ENCODE measurements at places on chromosomes 12 and 14. TPM values are rescaled to one million over a fixed set of nuclear protein-coding genes. Genes with fewer than 3 reads are reported as not detected.

DNA sequence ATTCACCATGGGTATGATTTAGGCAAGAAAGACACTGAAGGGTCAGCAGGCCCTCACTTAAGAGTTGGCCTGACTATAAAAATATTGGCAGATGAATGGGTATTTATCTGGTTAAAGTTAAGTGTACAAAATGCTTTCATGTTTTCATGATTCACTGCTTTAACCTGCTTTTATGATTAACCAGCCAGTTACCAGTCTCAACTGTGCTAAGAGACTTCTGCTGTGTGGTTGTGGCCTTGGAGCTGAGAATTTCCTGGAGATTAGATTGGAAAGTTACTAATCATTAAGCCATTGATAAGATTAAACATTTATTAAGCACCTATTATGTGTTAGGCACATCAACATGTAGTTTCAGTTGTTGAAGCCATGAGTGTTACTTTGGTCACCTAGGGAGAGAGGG, 68.9 kb downstream of the RASSF8 start:
- DNase-seq, result no peak

DNA sequence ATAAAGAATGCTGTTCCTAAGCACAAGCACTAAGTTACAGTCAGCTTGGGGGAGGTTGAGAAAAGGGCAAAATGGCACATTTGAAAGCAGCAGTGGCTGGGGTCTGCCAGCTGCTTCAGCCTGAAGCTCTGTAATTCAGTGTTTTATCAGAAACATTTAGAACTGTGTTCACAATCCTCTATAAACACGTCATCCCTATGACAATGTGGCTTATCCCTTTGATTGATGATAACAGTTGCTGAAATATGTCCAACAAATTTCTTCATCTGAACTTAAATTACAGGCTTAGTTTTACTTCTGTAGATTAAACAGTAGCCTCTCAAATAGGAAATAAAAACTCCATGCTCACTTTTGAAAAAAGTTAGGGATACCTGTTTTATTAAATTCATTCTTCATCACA, 108.8 kb downstream of the VEZT start:
- DNase-seq, result no peak

Gene SLCO1C1
- 0.40 TPM for polyA plus RNA-seq

DNA sequence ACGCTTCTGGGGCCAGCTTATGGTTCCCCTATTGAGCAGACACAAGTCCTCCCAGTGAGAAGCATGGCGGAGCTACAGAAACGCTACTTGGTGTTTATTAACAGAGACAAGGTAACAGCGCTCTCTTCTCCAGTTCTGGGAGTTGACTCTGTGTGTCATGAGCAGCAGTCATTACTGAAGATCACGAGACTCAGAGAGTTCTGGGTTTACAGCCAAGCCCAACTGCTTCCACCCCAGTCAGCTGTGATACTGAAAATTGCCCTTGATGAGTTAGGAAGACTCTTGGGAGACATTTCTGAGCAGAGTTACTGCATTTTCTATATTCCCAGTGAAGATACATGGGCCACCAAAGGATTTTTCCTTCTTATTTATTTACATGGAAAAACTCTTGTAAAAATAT, 48.6 kb downstream of the CFAP251 start:
- no peak for DNase-seq

- no peak for DNase-seq
Measured at GRCh38 chr12:91654087-91654486, 471.5 kb upstream of the DCN start.

- DNase-seq, result no peak
Measured at GRCh38 chr14:101830271-101830670, 68.8 kb downstream of the PPP2R5C start.

GRCh38 chr12:101857043-101857558, 20.3 kb upstream of the DRAM1 start:
- no peak for DNase-seq

- DNase-seq, result no peak
Measured at GRCh38 chr12:47267571-47267970, 187.8 kb upstream of the AMIGO2 start.

- no peak for DNase-seq
Measured at GRCh38 chr12:40376533-40377267, 151.9 kb downstream of the LRRK2 start.

Gene TDRD9
- polyA plus RNA-seq, result 3.3 TPM

DNA sequence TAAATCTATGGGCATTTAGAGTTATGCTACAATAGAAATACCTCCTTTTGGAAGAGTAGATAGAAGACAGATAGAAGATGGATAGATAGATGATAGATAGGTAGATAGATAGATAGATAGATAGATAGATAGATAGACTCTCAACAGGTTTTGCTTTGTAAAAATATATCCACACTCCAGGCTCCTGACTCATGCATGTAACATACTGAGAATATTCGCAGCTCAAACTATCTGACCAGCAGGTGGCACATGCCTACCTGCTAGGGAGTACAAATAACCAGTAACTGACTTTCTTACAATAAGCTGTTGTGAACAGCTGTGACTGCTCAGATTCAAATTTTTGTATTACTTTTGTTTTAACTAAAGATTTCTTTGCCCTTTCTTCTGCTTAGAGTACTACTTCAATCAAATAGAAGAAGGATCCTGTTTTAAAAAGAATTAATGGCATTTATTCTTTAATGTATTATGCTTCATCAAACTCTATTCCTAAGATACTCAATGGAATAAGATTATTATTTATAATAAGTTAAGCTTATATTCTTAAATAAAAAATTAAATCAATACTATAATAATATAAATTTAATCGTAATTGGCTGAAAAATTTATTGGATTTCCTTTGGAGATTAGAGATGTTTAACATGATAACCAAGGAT, 15.8 kb upstream of the CPNE8 start:
- peak; percentile 29 for DNase-seq

GRCh38 chr12:18422871-18423270, 161.6 kb downstream of the PIK3C2G start:
- no peak for DNase-seq

DNA sequence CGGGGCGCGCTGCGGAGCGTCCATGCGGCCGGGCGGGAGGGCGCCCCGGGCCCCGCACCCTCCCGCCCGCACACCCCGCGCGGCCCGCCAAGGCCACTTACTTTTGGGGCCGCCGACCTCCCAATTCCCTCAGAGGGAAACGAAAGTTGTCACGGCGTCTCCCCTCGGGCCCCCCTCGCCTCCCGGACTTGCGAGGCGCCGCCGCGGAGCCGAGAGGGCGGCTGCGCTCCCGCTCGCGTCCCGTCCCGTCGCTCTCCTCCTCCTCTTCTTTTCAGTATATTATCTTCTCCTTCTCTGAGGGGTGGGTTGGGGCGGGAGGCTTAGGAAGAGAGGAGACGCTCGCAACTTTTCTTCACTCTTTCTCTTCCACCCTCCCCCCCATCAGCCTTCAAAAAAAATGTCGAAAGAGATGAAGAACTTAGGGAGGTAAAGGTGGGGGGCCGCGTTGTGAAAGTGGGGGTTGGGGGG, 613 bp downstream of the DUSP16 start:
- no peak for DNase-seq

GRCh38 chr12:54272214-54272613, 7.7 kb downstream of the CBX5 start:
- DNase-seq, result no peak

DNA sequence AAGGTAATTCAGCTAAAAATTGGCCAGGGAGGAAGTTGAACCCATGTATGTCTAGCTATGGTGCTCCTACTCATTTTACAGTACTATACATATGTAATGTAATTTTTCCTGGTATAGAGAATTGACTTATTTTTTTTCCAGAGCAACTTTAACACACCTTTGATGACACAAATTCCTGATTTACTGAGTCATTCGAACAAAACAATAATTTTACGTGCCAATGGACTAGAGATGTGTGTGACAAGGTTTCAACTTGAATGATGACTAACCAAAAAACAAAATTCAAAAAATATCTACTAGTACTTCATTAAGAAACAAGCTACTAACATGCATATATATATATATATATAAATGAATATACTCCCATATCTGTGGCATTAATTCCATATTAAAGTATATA, 180.5 kb downstream of the KITLG start:
- no peak for DNase-seq

Gene NAV3
- 12.9 TPM for polyA plus RNA-seq

Gene KRT74
- not detected for polyA plus RNA-seq

DNA sequence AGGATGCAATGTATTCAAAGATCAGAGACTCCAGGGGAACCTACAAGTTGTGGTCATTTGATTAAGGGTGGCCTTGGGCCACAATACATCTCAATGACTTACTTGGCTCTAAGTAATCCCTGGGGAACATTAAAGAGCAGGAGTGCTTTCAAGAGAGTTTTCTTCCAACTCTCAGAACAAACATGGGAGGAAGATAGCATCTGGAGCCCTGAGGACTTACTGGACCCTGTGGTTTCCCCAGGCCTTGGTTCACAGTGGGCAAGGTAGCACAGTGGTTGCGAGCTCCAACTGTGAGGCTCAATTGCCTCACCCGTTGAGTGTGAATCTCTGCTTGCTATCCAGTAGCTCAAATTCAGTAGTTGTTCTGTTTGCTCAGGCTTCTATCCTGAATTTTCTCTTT, 32.4 kb downstream of the STXBP6 start:
- no peak for DNase-seq

- DNase-seq, result no peak
Measured at GRCh38 chr12:114812858-114813761, 129.1 kb upstream of the TBX3 start.

DNA sequence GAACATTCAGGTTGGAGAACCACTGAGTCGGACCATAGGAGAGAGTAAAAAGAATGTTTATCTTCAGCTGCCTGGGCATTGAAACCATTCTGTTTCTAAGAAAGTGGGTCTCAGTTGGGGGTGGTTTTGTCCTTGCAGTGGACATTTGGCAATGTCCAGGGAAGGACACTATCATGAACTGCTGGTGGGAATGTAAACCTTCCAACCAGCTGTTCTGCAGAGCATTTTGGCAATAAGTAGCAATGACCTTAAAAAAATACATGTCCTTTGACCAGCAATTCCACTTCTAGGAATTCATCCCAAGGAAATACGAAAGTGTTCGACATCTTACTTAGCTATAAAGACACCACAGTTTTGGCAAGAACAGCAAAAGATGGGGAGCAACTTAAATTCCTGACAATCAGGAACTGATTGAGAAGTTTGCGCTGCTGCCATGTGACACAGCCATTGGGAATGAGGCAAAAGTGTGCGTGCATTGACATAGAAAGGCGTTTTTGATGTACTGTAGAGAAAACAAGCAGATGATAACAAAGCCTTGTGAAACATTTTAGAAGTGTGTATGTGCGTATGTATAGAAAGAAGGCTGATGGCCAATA, 82.9 kb upstream of the MAP1LC3B2 start:
- no peak for DNase-seq

Gene NOS1
- polyA plus RNA-seq, result 0.14 TPM

Gene TAS2R14
- 2.8 TPM for polyA plus RNA-seq

DNA sequence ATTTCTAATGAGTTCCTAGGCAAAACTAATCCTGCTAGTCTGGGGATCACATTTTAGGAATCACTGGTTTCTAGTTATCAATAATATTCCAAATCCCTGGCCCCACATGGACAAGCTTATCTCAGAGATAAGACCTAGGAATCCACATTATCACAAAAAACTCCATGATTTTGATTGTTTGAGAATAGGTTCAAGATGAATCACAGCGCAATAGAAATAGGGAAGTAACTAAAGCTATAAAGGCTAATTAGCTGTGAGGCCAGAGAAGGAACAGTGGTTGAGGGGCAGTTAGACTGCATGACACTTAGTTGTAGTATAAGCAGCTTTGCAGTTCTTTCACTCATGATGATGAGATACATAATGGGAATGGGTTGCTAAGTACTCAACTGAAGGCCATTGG, 13.1 kb upstream of the ATP5F1B start:
- DNase-seq, result no peak

GRCh38 chr12:11877869-11878780, 192.6 kb upstream of the BCL2L14 start:
- DNase-seq, result no peak

Gene GPR162
- 29.3 TPM for polyA plus RNA-seq

Gene HAL
- 0.63 TPM for polyA plus RNA-seq

Gene CPNE6
- polyA plus RNA-seq, result not detected

DNA sequence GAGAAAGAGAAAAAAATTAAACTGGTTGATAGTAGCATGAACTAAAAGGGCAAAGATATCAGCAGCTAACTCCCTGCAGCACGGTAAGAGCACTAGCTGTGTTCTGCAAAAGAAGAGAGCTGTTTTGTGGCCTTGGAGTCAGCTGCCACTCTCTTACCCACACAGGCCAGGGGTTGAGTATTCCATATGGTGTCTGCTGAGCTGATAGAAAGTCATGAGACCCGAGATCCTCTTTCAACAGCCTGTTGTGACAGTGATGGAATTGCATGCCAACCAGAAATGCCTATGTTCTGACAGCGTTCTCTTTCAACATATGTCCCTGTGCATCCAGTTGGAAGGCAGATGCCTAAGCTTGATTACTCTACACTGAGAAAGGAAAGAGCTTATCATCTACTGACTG, 39.9 kb downstream of the TMTC1 start:
- DNase-seq, result no peak

Gene KRT83
- not detected for polyA plus RNA-seq

Gene SLC6A15
- 1.6 TPM for polyA plus RNA-seq

- DNase-seq, result no peak
Measured at GRCh38 chr14:49550286-49551184, 35.6 kb downstream of the RPS29 start.

Gene TMEM63C
- polyA plus RNA-seq, result 0.86 TPM

DNA sequence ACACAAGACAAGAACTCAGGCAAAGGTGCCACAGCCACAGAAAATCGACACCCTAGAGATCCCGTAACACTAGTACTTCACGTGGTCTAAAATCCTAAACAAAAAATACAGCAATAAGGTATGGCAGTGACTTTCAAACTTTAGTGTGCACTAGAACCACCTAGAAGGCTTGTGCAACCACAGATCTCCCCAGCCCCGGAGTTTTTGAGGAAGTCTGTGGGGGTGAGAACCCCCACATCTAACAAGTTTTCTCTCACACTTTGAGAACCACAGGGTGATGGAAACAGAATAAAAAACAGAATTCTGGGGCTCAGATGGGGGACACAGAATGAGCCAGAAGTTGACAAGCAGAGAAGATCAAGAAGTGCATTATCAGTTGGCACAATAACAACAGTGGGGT, 254.0 kb downstream of the ANO6 start:
- DNase-seq, result no peak

GRCh38 chr12:57849035-57849434, 2.5 kb upstream of the CTDSP2 start:
- DNase-seq, result no peak
